ENCODE measurements at places on chromosomes 11 and 22.

DNA sequence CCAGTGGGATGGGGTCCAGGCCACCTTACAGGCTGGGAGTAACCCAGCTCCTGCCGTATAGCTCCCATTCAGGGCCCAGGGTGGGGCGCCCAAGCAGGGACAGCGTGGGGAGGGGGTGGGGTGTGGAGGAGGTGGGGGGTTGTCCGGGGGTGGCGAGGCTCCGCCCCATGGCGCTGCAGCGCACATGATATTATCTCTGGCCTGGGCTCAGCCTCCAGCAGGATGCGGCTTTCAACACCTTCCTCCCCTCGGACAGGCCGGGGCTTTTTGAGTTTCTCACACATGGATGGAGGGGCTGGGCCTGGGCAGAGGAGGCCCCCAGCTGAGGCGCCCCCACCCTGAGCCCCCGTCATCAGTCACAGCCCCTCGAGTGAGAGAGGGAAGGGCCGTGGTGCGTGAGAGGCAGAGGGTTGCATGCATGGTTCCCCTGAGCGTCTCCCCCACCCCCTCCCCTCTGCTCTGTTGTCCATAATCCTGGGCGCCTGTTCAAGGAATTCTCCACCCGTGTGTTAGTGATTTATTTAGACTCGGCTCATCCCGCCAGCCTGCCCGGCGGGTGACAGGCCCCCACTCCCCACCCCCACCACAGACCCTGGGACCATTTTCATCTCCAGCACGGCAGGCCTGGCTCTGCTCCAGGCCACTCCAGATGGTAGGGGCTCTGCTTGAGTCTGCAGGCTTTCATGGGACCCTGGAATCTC lies 44.9 kb downstream of the WNT11 start:
- no peak for DNase-seq

GRCh38 chr11:2207773-2208621 lies 36.4 kb upstream of the TH start:
- no peak for DNase-seq

DNA sequence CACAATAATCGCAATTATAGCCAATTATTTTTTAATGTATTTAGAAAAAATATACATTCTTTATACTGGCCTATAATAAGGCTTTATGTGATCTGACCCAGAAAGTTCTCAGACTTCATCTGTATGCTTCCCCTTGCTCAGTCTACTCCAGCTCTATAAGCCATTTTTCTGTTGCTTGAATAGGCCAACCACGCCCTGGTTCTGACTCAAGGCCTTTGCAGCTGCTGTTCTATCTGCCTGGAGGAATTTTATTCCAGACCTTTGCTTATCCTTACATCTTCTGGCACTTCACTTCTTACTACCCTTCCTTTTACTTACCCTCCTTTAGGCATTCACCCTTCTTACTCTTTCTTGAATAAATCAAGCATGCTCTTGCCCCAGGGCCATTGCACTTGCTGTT lies 54.9 kb upstream of the PDE3B start:
- no peak for DNase-seq

- no peak for DNase-seq
Observed at GRCh38 chr22:22894740-22895731, 7.4 kb downstream of the IGLL5 start.

- no peak for DNase-seq
Observed at GRCh38 chr22:44147821-44148574, 32.7 kb upstream of the PARVG start.

DNA sequence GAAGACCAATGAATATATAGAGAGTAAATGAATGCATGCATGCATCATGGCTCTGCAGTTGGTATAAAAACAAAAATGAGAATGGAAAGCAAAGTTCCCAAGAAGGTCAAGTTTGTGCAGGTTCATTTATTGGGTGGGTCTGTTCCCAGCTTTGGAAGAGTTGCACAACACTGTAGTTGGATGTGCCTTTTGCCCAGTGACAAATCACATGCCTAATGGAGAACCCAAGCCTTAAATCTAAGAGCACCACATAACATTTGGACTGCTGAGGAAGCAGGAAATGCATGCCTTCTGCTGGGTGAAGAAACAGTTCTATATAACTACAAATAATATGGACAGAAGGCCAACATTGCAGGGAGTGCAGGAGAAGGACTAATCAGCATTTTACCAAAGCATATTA lies 30.6 kb downstream of the PRCP start:
- no peak for DNase-seq

DNA sequence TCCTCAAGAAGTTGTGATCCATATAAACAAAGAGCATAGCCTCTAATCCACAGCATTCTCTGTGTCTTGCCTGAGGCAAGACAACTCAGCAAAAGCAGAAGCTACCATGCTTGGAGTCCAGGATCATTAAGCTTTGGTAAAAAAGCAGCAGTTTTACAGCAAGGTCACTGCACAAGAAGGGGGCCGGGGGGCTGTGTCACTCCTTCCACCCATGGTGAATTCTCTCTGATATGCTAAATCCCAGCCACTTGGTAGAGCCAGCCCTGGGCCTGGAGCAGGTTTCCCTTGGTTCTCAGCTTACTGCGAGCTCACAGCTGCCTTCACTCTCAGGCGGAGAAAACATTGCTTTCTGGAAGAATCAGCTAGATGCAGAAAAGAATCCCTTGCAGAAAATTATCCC lies 144.7 kb downstream of the TENM4 start:
- DNase-seq, result no peak

- DNase-seq, result no peak
Observed at GRCh38 chr11:121892131-121892681, 223.8 kb downstream of the BLID start.

DNA sequence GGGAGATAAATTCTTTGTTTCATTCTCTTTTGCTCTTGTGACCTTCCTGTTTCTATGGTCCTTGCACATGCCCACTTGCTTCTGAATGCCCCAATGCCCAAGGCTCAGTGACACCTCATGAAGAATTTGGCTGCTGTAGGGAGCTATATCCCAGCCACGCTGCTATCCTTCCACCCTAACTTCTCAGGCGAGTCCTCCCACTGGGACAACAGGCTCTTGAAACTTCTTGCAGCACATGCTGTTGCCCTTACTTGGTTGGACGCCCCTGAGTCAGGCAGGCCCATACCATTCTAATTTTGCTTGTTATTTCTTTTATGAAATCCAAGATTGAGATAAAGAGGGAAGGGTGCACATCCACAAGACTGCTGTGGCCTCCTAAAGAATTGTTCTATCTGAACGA lies 57.6 kb upstream of the BLID start:
- no peak for DNase-seq

DNA sequence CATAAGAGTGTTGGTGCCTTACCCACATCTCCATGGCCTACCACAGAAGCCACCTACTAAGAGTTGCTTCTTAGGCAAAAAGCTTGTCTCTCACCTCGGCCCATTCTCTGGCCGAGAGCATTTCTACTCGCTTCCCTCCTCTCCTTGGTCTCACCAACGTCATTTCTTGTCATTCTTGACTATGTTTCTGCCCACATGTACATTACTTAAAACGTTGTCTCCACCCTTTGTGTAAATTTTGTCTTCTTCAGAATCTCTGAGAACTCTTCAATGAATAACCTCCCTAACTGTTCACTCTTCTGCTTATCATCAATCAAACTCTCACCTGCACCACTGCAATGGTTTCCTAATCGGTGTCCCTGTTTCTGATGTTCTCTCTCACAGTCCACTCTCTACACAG lies 20.1 kb downstream of the SOX6 start:
- no peak for DNase-seq

DNA sequence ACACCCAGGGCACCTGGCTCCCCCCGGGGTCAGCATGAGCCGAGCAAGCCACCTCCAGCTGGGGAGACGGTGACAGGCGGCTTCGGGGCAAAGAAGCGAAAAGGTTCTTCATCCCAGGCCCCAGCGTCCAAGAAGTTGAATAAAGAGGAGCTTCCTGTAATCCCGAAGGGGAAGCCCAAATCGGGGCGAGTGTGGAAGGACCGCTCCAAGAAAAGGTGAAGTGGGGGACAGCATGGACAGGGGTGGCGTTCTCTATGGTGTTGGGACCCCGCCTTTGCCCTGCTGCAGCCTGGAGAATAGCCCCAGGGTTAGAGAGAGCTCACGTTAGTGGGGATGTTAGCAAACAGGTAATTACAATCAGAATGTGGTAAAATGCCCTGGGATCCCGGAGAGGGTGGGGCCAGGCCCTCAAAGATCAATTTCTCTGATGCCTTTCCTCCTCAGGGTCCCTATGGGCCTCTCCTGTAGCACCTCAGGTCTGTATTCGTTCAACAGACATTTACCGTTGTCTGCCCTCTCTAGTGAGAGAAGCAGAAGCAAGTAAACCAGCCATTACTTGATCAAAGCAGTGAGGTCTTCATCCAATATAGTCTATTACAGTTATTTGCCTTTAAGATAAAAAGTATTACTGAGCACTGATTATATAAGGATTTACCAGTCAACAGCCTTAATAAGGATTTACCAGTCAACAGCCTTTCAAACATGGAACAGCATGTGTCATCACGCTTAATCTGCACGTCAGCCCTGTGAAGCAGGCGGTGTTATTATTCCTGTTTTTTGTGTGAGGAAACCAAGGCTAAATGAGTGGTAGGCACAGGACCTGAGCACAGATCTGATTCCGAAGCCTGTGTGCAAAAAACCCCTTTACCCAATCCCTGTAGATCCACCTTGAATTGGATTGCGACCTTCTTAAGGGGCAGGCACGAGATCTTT lies 1.0 kb downstream of the CCDC86 start:
- no peak for DNase-seq

- DNase-seq, result no peak
Observed at GRCh38 chr11:69914286-69915150, 95.3 kb upstream of the FGF3 start.

- no peak for DNase-seq
Observed at GRCh38 chr11:66002648-66003225, 434 bp downstream of the BANF1 start.

DNA sequence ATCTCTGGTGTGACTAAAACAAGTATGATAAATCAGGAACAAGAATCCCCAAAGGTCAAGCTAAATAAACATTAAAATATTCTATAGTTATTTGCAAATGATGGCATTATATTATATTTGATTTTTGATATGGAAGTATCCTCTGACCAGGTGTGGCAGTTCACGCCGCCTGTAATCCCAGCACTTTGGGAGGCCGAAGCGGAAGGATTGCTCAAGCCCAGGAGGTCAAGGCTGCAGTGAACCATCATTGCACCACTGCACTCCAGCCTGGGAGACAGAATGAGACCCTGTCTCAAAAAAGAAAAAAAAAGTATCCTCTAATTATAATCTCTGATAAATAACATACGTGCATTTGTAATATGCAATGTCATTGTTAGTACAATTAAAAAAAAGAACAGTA lies 6.6 kb upstream of the POU2AF3 start:
- no peak for DNase-seq

- DNase-seq, result no peak
Observed at GRCh38 chr22:17443405-17444203, 74.3 kb downstream of the CECR2 start.

GRCh38 chr22:43092085-43092484 lies 2.9 kb upstream of the TTLL1 start:
- no peak for DNase-seq

GRCh38 chr11:31902706-31903105 lies 91.6 kb upstream of the PAX6 start:
- DNase-seq, result no peak

DNA sequence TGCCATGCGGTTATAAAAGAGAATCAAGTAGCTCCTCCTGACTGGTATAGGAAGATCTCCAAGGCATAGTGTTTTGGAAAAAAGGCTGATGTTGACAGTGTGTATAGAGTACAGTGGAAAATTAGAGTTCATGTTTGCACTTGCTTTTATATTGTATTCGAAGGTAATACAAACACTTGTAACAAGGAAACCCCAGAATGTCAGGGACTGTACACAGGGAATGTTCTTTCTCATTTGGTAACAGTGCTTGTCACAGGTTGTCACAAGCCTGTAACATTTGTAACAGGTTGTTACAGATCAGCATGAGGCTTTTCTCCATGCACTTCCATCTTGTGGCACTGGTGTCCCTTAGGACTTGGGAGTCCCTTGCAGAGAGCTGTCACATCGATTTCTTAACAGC lies 64.0 kb downstream of the GRK3 start:
- no peak for DNase-seq

- no peak for DNase-seq
Observed at GRCh38 chr11:60265373-60266214, 14.9 kb upstream of the MS4A4A start.

DNA sequence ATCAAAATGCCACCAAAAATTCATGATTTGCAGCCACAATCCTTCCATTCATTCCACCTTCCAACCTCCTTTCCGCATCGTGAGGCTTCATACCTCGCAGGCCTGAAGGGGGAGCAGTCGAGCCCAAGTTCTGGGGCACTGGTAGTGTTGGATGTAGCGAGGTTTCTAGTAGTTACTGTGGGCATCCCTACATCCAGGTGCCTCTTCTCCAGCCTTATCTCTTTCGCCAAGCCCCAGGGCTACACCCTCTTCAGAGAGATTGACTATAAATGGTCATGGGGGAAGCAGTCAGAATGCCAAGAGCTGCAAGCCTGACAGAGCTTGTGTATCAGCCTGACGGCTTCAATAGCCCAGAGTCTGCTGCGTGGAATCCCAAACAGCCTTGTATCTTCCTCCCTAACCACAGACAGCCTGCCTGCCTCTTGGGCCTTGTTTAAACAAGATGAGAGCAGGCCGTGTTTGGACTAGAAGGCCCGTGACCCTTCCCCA lies 28.9 kb downstream of the CLMP start:
- DNase-seq, result no peak

DNA sequence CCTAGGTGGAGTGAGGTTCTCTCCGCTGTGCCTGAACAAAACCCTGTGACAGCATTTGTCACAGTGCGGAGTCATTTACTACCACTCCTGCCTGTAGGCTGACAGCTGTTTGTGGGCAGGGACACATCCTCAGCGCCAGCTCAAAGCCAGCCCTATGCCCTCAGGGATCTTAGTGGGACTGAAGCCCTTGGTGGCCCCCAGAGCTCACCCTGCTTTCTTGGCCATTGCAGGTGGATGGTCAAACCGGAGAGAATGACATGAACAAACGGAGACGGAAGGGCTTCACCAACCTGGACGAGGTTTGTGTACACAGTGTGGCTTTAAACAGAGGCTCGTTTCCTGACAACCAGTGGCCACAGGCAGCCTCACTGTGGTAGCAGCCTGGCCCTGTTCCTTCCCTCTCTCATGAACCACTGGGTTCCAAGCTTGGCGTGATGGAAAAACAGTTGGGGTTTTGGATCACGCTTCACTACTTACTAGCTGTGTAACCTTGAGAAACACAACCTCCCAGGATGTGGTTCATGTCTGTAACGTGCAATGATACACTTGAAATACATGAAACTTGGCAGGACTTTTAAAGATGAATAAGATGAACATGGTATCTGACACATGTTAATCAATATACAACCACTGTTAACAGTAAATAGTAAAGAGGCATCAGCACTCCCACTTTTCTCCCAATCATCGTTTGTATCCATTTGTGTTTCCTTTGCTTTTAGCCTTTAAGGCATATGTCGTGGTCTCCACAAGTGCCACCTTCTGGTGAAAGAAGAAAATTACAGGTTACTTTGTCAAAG lies 125.8 kb downstream of the MICAL2 start:
- no peak for DNase-seq

Data from stimulated activated CD8-positive, alpha-beta memory T cell treated with anti-CD3 and anti-CD28 coated beads, Interleukin-4, amount 100 ng/mL, for 1 hour (primary cell).